ENCODE measurements at places on chromosomes 2 and 18.

DNA sequence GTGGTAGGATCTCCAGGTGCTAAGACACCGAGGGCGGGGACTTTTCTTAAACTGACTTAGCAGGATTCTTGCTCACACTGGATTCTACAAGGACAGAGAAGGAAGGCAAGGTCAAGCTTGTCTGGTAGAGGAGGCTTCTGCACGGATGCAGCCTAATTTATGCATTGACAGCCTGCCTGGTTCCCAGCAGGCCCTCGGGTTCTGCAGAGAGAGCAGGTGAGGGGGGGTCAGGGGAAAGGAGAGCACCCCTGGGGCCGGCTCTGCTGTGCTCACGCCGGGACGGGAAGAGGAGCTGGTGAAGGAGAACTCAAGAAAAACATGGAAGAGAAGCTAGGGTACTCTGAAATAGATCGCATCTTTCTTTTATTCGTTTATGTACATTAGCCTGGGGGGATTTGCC, 46.4 kb downstream of the ADI1 start:
- DNase-seq, result no peak

DNA sequence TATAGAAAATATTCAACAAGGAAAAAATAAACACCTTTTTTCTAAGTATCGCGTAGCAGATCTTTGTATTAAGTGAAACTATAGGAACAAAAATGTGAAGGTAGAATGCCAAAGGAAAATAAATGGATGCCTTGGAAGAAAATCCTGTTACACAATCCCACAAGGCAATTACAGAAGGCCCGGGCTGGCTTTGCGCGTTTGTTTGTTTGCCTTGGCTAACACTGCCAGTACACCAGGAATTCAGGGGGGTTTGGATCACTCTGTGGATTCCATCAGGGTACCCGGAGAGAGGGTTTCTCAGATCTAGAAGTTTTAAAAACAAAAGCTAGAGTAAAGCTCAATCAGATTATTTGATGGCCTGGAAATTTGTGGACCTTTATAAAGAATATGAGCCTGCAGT, 478.3 kb downstream of the FBXO15 start:
- no peak for DNase-seq

DNA sequence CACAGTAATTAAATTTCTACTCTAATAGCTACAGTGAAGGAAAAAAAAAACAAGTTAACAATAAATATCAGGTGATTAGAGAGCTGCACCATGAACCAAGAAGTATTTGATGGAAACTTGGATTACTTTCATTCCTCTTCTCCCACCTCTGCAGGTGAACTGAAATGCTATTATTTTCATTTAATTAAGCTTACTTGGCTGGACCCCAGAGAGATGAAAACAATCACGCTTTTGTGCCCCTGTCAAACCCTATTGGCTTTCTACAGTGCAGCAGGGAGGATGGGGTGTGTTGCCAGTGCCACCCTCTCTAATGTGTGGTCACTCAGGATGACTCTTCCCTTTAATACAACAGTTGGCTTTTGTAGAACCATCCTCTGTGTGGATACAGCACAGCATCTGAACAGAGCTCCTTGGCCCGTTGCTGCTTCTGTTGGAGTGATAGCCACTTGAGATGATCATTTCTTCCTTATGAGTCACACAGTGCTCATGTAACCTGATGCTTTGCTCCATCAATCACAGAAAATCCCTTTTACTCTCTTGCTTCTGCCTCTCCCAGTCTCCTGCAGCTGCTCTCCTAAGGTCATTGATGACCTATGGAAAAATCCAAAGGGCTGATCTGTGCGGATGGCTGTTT, 5.5 kb upstream of the ARL4C start:
- no peak for DNase-seq

- no peak for DNase-seq
Observed at GRCh38 chr18:58603375-58604067, 25.4 kb downstream of the ALPK2 start.

DNA sequence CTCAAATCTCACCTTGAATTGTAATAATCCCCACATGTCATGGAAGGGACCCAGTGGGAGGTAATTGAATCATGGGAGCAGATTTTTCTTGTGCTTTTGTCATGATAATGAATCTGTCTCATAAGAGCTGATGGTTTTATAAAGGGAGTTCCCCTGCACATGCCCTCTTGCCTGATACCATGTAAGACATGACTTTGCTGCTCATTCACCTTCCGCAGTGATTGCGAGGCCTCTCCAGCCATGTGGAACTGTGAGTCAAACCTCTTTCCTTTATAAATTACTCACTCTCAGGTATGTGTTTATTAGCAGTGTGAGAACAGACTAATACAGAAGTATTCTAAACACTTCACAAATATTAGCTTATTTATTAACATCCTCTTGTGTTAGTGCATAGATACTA, 516.7 kb downstream of the LRRTM4 start:
- no peak for DNase-seq

DNA sequence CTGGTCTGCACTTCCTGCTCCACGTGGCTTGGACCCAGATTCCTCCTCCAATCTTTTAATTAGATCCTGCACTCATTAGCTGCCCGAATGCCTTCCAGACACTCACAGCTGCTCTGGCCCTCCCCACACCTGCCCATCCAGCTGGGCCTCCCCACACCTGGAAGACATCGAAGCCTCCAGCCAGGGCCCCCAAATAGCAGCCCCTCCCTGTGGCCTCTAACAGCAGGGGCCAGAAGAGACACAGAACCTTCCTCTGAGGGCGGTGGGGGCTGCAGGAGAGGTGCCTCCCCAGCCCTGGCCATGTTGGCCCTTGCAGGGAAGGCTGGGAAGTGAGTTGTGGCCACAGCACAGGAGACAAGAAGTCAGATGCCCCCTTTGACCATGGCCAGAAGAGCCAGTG, 252.8 kb downstream of the DYSF start:
- no peak for DNase-seq

GRCh38 chr2:105734762-105735538, 9.8 kb upstream of the NCK2 start:
- no peak for DNase-seq

- no peak for DNase-seq
Observed at GRCh38 chr2:23409248-23409647, 24.3 kb downstream of the KLHL29 start.

DNA sequence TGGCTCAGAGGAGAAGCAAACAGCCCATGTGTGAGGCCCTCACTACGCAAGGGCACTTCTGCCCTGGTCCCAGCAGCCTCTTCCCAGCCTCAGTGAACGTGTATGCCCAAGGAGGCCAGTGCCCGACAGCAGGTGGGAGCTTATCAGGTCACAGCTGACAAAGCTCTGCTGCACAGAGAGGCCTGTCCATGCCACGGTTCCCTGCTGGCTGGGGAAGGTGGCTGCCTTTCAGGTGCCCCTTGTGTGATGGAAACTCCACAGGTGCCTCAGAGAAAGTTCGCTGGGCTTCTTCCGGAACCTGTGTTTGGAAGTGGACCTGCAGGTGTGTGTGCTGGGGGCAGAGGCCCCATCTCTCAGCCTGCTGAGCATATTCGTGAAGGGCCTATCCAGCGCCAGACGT, 47.3 kb downstream of the EDAR start:
- DNase-seq, result no peak

DNA sequence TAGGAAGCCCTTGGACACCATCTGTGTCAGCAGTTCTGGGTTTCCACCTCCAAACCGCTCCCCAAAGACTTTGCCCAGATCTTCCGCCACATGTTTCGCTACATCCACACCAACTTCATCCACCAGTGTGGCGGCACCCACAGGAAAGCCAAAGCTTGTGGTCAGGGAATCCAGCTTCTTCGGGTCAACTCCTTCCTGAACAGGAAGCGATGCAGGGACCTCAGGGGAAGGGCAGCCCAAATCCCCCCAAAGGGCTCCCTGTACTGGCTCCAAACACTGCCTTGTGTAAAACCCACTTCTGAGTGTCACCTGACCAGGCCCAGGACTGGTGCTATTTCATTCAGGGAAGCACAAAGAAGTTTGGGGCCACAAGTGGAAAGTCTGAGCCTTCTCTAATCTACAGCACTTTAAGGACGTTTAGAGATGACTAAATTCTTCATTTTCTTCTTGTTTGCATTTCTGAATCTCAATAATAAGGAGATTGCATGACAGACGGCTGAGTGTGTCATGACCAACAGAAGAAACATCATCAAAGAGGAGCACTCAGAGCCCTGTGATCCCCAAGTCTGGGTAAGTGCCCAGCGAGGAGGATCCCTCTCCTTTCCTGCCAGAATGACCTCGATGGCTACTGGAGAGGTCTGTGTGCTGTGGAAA, 20.8 kb downstream of the GAREM2 start:
- DNase-seq, result no peak

DNA sequence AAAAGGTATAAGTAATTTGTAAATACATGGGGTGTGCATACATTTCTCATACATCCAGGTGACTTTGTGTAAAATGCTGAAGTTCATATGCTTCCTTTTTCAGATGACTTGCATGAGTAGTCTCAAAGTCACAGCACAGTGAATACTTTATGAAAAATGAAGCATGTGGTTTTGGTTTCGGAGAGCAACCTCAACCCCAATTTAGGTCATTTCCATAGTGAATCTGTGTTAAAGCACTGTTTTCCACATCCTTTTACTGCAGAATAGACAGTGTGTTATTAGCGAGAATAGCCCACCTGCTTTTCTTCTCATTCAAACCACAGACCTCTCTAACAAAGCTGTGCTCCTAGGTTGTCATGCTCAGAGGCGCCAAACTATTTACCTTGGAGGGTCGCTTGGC, 204.4 kb upstream of the RASGRP3 start:
- peak; percentile 23 for DNase-seq

GRCh38 chr2:46954951-46955571, 39.5 kb upstream of the MCFD2 start:
- DNase-seq, result no peak

- DNase-seq, result no peak
Observed at GRCh38 chr2:23529659-23530058, 144.7 kb downstream of the KLHL29 start.

GRCh38 chr18:41645589-41646360, 309.3 kb upstream of the PIK3C3 start:
- DNase-seq, result no peak

- DNase-seq, result no peak
Observed at GRCh38 chr2:190563109-190563508, 28.6 kb upstream of the NEMP2 start.

- DNase-seq, result no peak
Observed at GRCh38 chr2:236510034-236510433, 59.6 kb upstream of the ACKR3 start.

DNA sequence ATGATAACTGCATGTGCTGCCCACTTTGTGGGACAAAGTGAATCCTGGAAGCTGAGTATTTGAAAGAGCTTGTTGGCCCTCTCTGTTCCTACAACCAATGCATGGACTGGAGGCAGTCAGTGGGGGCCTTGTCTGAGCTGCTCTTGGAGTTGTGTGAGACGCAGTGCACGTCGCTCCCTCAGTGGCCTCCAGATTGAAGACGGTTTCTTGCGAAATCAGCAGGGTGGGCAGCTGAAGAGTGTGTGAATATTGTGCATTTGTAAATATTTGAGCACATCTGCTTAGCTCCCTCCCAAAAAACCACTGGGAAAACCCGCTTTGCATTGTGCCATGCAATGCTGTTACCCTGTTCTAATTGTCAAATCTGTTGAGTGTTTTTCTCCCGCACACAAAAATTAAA, 782.8 kb downstream of the PLCL1 start:
- DNase-seq, result no peak

DNA sequence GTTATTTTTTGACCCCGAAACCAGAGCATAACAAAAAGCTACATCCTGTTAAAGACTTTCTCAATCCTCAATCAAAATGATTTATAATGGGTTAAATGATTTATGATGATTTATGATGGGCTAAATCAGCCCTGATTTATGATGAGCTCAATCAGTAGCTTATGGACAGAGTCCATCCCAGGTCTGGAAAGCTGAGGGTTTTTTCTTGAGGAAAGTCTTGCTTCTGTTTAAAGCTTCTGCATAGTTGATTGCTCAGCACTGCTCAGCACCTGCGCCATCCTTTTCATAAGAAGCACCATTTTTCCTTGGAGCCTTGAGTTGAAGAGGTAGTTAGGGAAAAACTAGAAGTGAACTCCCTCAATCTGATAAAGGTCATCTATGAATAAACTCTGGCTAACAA, 356.8 kb downstream of the CYRIA start:
- DNase-seq, result no peak
